ENCODE measurements at places on chromosomes 4 and X.
A peak's percentile ranks its signal among the peaks of the same experiment; 100 is the strongest.

- DNase-seq, result no peak
Measured at GRCh38 chr4:136124251-136124745, 1408.0 kb downstream of the PCDH18 start.

GRCh38 chr4:182242787-182243186, 415 bp upstream of the TENM3 start:
- DNase-seq, result no peak

DNA sequence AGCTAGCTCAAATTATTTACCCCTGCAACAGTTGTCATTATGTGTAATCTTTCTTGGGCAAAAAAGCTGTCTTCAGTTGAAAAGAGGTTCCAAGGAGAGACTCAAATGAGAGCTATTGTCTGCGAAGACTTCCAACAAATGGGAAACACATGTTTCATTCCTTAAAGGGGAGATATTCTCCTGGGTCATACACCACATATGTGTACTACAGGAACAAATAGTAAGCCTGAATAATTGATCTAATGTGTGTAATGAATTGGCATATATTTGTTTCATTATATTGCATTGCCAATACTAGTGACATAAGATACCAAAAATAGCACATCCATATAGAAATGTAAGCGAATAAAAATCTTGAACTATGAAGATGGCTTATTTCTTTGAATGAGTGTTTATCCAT, 950.9 kb upstream of the NDST4 start:
- no peak for DNase-seq

- no peak for DNase-seq
Measured at GRCh38 chrX:103201041-103201440, 13.9 kb upstream of the BEX4 start.

DNA sequence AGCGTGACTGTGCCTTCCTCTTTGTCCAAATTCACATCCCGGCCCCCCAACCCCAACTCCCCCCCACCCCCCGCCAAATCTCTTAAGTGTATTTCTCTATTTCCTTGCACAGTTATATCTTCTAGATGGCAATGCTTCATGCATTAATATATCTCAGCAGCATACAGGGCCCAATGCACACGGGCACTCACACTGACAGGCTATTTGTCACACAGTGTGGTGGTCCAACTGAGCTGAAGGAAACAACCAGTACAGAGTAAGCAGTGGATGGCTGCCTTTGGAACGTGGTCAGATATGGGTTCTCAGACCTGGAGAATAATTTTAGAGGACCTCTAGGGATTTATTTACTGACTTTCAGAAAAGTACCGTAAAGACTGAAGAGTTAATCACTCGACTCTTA, 681 bp downstream of the EXOC1 start:
- no peak for DNase-seq

- DNase-seq, result no peak
Measured at GRCh38 chr4:174152717-174153466, 130.6 kb downstream of the FBXO8 start.

DNA sequence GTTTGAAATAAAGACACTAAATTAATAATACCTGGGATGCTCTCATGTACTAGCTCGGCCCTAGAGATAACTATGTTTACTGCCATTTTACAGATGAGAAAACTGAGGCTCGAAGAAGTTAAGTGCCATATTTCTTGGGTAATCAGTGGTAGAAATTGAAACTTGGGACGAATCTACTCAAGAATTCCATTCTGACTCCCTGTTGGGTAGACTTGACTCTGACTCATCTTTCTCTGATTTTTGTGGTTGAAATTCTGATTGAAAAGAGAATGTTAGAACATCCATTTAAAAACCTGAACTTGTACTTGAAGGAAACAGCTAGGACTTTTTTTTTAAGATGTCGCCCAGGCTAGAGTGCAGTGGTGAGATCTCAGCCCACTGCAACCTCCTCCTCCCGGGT, 50.1 kb upstream of the NSUN7 start:
- no peak for DNase-seq

DNA sequence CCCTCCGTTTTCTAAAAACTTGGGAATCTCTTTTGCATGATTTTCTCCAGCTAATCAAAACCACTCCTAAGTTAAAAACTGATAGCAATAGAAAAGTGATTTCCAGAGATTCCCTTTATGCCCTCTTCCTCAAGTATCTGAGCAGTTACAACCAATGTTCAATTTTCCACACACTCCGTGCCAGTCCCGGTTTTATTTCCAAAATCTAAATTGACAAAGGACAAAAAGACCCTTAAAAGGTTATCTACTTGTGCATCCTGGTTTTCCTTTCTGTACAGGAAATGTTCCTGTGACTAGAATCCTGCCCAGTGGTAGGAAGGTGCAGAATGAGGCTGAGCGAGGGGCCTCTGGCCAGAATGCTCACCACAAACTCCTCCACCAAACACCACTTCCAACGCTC, 1.3 kb downstream of the SFRP2 start:
- no peak for DNase-seq

GRCh38 chrX:11374570-11374969, 81.4 kb downstream of the AMELX start:
- no peak for DNase-seq

- DNase-seq, result no peak
Measured at GRCh38 chr4:80448056-80448455, 112.5 kb downstream of the CFAP299 start.

- DNase-seq, result no peak
Measured at GRCh38 chrX:39930786-39931528, 166.8 kb downstream of the BCOR start.

DNA sequence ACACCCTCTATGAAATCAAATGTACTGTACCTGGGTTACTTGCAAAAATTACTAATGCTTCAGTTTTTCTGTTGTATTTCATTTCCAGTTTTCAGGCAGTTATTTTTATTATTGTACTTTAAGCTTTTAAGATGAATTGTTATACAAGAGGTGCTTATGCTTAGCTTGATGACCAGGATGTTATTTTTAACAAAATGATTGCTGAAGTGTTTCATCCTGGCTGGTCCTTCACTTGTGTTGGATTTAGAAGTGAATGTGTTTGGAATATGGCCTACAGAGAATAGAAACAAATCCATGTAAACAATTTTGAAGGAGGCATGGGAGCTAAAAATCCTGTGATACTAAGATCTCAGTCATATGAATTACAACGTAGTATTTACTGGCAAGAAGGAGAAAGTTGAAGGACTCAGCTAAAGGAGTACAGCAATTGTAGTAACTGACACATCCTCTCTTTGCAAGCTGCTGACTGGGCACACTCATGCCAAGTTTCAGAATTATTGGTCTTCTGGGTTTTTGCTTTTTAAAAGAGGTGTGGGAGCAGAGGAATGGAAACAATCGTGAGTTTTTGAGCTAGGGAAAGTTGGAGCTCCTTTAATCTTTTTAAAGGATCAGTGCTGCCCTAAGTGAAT, 9.2 kb downstream of the UBE2A start:
- DNase-seq, result no peak

GRCh38 chr4:52627876-52628275, 31.2 kb downstream of the USP46 start:
- no peak for DNase-seq

DNA sequence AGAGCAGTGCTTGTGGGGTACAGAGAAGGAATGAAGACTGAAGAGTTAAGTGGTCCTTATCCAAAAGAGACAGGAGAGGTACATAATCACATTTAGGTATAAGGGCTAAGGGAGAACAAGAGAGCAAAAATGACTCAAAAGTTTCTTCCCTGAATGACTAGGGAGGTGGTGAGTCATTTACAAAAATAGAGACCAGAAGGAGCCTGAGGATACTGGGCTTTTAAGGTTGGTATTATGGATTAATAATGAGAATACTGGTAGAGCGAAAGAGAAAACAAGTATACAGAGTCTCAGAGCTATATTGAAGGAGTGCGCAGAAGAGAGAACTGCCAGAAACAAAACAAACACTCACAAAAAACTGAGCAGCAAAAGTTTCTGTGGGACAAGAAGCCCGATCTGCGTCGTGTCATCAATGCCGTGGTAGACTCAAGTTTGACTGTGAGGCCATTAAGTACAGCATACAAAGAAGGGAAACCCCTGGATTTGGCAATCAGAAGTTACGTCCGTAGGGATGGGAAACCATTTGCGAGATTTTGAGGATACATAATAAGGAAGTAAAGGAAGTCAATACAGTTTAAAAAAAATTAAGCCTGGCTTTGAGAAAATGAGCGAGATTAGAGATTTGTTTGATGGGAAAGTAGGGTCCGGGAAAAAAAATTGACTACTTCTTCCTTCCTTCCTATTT, 129.1 kb upstream of the STIM2 start:
- DNase-seq, result peak; percentile 4

- no peak for DNase-seq
Measured at GRCh38 chr4:25901030-25901430, 13.0 kb upstream of the SMIM20 start.

GRCh38 chrX:141947350-141947749, 43.7 kb downstream of the MAGEC1 start:
- DNase-seq, result no peak

GRCh38 chr4:7629501-7630254, 194.9 kb upstream of the PSAPL1 start:
- no peak for DNase-seq

GRCh38 chrX:128460835-128461234, 408.6 kb upstream of the ACTRT1 start:
- DNase-seq, result no peak

GRCh38 chrX:3820167-3820566, 106.7 kb upstream of the PRKX start:
- DNase-seq, result no peak

GRCh38 chr4:6054162-6054922, 36.1 kb upstream of the C4orf50 start:
- no peak for DNase-seq

- DNase-seq, result no peak
Measured at GRCh38 chr4:6633091-6633906, 7.2 kb upstream of the MRFAP1 start.

GRCh38 chrX:18886005-18886343, 97.9 kb downstream of the PHKA2 start:
- no peak for DNase-seq

- DNase-seq, result no peak
Measured at GRCh38 chr4:151691639-151692442, 69.0 kb downstream of the GATB start.

DNA sequence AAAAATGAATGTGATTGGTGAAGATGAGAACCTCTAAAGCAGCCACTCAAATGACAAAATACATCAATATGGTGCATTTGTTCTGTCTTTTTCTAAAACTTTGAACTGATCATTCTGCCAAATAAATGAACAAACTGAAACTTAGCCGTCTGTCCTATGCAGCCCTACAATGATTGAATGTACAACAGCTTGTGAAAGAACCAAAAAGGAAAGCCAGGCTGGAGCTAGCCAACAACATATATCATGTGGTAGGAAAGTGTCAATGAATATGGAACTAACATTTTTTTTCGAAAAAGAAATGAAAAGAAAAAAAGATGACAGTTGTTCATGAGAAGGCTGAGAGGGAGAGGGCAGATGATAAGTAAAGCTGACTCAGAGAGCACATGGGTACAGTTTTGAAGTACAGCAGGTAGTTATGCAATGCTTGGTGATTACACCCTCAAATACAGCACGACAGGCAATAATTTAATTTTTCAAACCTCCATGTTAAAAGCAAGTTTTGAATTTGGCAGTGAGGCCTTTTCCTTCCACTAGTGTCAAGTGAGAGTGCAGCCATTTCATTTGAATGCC, 21.2 kb upstream of the SLC7A11 start:
- DNase-seq, result no peak

DNA sequence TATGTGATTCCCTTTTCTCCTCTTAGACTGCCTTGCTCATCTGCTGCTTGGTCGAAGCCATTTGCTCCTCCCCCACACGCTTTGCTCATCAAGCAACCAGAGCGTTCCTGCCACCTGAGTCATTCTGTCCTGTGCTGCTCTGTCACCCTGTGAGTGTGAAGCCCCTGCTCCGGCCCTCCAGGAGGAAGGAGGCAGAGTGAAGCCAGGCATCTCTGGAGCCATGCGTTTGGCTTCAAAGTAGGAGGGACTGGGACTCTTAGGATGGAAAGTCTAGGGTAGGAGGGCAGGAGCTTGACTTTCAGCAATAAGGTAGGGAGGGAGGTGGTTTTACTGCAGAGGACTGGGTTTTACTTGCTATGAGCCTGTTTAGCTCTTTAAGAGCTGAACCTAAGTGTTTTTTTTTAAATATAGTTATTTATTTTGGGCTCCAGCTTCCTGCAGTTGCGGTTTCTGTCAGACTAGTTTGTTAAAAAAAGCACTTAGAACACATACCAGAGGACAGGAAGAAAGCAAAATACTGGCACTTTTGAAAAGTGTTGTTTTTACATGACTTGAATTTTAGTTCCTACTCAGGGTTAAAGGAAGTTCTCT, 63.6 kb downstream of the SPINK2 start:
- DNase-seq, result peak; percentile 73

GRCh38 chrX:74526764-74527163, 87.7 kb downstream of the RLIM start:
- no peak for DNase-seq

DNA sequence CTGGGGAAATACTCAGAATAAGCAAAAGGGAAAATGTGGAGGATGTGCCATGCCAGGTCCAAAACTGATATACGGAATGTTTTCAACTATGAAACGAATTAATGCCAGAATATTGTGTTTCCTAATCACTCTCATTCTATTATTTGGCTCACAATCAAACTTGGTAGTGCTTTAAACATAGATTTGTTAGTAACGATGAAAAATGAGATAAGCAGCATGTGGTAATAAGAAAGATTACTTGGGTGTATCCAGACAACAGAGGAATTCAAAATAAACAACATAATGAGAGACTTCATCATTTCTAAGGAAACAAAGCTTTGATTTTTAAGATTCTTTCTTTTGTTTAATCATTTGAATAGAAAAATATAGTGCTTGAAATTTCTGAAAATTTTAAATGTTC, 237.3 kb downstream of the TACR3 start:
- no peak for DNase-seq

DNA sequence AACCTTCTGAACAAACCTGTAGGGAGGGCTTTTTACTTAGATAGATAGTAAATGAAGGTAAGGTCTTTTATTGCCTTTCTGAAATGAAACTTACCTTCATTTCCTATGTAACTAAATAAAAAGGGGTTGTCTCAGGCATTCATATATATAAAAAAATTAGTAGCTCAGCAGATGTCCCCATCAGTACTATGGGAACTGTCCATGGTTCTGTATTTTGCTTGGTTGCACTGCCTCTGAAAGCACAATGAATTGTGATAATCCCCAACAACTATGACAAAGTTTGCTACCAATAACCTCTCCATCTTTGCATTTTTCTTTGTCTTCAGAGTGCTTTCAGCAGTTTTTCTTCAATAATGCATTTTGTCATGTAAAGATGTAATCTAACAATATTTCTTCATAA, 222.4 kb downstream of the SLIT2 start:
- no peak for DNase-seq

- no peak for DNase-seq
Measured at GRCh38 chr4:108003982-108004515, 14.4 kb downstream of the HADH start.

GRCh38 chr4:182925298-182925757, 8.1 kb upstream of the DCTD start:
- DNase-seq, result peak; percentile 53

GRCh38 chr4:142952821-142953580, 106.9 kb upstream of the INPP4B start:
- DNase-seq, result no peak

GRCh38 chrX:1140236-1140681, 72.2 kb downstream of the CRLF2 start:
- DNase-seq, result no peak

GRCh38 chr4:25129917-25130316, 30.3 kb downstream of the SEPSECS start:
- no peak for DNase-seq
